ENCODE measurements at places on chromosomes 6 and 20.

DNA sequence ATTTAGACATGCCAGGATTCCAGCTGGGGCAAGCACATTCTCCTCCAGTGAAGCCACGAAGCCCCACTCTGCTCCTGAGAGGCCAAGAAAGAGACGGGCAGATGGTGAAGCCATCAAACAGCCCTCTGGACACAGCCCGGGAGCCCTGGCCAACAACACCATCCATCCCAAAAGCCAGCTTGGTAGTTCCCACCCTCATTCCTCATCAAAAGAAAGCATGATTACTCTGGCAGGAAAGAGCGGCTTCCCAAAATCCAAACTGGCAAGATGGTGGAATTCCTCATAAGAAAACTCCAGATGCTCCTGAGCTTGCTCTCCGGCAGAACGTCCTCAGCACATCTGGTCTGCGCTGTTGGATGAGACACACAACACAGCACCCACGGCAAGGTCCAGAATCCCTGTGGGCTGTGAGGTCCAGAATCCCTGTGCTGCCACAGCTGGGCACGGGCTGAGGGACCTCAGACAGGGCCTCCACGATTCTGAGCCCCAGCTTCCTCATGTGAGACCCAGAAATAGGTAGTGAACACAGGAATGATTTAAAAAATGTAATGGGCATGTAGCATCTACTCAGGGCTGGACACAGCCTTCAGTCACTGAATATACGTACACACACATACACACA lies 52.6 kb downstream of the THBS2 start:
- no peak for DNase-seq

DNA sequence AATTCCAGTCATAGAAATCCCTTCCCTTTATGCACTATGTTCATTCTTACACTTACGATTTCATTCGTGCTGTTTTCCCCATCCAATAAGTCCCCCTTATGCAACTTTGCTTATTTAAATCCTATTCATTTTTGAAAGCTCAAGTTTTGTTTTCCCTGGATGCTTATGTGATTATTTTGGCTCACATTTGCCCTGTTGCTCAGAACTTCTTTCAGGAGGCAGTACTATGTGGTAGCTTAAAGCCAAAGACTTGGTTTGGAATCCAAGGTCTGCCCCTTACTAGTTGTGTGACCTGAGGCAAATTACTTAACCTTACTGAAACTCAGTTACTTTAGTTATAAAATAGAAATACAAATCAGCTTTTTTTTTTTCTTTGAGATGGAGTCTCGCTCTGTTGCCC lies 59.6 kb downstream of the MOXD1 start:
- no peak for DNase-seq

DNA sequence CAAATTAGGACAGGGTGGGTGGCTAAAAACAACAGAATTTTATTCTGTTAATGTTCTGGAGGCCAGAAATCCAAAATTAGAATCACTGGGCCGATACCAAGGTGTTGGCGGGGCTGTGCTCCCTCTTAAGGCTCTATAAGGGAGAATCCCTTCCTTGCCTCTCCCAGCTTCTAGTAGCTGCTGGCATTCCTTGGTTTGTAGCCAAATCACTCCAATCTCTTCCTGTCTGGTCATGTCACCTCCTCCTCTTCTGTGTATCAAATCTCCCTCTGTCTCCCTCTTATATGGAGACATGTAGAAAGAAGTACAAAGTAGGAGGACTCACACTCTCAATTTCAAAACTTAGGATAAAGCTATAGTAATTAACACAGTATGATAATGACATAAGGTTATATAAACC lies 102.9 kb upstream of the SIRPA start:
- DNase-seq: no peak

DNA sequence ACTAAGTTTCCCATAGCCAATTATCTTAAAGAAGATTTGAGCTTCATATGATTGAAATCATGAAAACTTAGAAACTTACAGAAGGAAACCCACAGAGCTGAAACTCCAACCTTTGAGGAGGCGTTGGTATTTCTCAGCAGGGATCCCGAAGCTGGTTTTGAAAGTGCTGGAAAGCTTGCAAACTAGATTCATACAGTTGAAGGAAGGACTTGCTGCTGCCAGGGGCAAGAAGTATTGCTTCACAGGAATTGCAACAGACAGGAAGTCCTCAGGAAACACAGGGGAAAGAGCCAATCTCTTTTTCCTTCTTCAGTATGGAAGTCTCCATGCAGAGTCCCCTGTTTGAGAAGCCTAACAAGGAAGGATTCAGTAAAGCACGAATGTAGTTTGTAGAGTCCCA lies 419.7 kb downstream of the CD109 start:
- DNase-seq: no peak

- no peak for DNase-seq
Observed at GRCh38 chr20:40293740-40294139, 395.3 kb downstream of the MAFB start.

All from NCI-H2171 (cell line).